ENCODE measurements at places on chromosomes 4 and X. TPM values are rescaled to one million over a fixed set of nuclear protein-coding genes. Genes with fewer than 3 reads are reported as not detected.

Gene MND1
- 2.0 TPM for total RNA-seq

Gene ADAM29
- not detected for total RNA-seq

DNA sequence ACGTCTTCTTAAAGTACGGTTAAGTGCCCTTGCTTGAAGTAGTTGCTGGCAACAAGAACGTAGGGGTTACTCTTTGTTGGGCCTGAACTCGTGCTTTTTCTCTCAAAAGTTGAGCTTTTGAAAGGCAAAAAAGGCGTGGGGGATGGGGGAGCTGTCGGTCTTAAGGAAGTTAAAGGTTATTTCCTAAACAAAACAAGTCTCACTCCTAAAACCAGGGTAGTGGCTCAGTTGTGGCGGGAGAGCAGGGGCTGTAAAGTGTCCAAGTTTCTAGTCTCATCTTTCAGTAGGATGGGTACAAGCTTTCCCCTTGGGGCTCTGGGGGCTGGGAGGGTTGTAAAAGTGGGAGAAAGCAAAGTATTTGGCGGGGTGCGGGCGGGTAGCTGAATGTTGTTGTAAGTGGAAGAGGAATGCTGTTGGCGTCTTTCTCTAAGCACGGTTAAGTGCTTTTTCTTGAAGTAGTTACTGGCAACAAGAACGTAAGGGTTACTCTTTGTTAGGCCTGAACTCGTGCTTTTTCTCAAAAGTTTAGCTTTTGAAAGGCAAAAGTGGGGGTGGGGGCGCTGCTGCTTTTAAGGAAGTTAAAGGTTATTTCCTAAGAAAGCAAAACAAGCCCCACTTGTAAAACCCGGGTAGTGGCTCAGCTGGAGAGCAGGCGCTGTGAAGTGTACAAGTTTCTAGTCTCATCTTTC is 904 bp upstream of the WDR1 start:
- no peak for ATAC-seq

Gene IGSF1
- 3.5 TPM for total RNA-seq

GRCh38 chr4:167282171-167282864 is 48.0 kb upstream of the SPOCK3 start:
- ATAC-seq, result no peak
